Activated T-cell treated with anti-CD3 and anti-CD28 coated beads for 1 hour (primary cell): ENCODE measurements at places on chromosomes 4 and X.

DNA sequence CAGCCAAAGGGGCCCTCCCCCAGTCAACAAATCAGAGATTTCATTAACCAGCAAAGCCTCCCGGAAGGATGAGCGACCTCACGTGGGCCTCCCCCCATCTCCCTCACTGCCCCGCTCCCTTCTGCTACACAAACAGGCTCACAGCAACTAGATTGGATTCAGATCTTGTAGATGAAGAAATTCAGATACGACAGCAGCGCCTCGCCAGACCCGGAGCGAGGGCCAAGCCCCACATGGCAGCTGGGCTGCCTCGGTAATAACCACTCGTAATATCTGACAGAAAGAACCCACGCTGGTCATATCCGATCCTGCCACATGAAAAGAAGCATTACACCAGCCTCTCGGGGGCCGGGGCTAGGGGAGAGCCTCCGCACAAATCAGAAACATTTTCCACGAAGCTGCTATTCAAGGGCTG lies 581.3 kb downstream of the BCOR start:
- DNase-seq = no peak

DNA sequence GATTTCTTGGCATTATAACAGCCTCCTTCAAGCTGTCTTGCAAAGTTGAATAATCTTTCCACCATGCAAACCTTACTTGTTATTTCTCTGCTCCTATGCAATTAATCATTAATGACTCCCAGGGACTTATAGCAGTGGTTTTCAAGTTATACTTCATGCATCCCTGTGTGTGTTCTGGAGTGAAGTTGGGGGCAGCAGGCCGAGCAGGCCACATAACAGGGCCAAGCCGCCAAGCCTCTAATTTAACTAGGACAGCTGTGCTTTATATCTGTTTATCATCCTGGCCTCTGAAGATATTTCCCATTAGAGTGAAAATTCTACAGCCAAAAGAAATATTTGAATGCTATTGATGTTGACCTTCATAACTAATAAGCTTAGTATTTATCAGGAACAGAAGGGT lies 133.5 kb upstream of the PAK3 start:
- no peak for DNase-seq

GRCh38 chr4:6926681-6927478 lies 17.3 kb downstream of the TBC1D14 start:
- DNase-seq = peak; percentile 55

- DNase-seq = no peak
Measured at GRCh38 chr4:153651116-153651515, 33.0 kb upstream of the TLR2 start.
